Thoracic aorta endothelial cell (primary cell): ENCODE measurements at places on chromosomes 1 and 21. TPM values are rescaled to one million over a fixed set of nuclear protein-coding genes. Genes with fewer than 3 reads are reported as not detected.

The AKIRIN1 gene
- total RNA-seq, result 45.8 and 50.7 TPM in 2 replicates

The CDC20 gene
- 95.6 and 147 TPM in 2 replicates for total RNA-seq

The RGS1 gene
- not detected in 2 replicates for total RNA-seq

The RPS6KC1 gene
- 31.2 and 32.6 TPM in 2 replicates for total RNA-seq

The PCP4L1 gene
- total RNA-seq, result not detected in 2 replicates

The AJAP1 gene
- total RNA-seq, result 0.14 TPM in 1 of 2 replicates, not detected in the other

The TMIGD3 gene
- total RNA-seq, result 0.27 TPM in 1 of 2 replicates, not detected in the other

The VSIG8 gene
- total RNA-seq, result not detected in 2 replicates

The SPATA21 gene
- total RNA-seq, result under 0.01 TPM in 1 of 2 replicates, not detected in the other

The OR2T2 gene
- not detected in 2 replicates for total RNA-seq

The CD1B gene
- not detected in 2 replicates for total RNA-seq

The OR14I1 gene
- not detected in 2 replicates for total RNA-seq
